ENCODE measurements at places on chromosomes 13 and 19.

- no peak for DNase-seq
Measured at GRCh38 chr19:8462571-8462970, 17.8 kb downstream of the HNRNPM start.

GRCh38 chr19:2726160-2726855 lies 5.1 kb upstream of the DIRAS1 start:
- no peak for DNase-seq

DNA sequence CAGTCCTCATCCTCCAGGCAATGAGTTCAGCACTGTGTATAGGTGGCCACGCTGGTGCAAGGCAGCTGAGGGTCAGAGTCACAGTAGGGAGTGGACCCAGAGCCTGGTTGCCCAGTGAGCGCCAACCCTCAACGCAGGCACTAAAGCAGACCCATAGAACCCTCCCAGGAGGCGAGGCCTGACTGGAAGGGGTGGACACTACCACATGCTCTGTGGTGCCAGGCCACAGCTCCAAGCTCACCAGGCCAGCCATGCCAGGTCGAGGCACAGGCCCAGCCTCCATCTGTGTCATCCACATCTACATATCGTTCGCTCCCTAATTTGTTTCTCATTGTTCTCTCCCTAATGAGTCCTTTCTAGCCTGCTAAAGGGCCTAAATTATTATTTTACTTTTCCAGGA lies 165.8 kb upstream of the GPR12 start:
- DNase-seq: no peak

- DNase-seq: no peak
Measured at GRCh38 chr19:2807379-2808128, 12.1 kb upstream of the ZNF554 start.

- no peak for DNase-seq
Measured at GRCh38 chr13:102650444-102650843, 44.4 kb downstream of the METTL21C start.

GRCh38 chr13:28349371-28349770 lies 145.6 kb downstream of the FLT1 start:
- no peak for DNase-seq

- DNase-seq: no peak
Measured at GRCh38 chr13:65154661-65155447, 2075.3 kb downstream of the PCDH9 start.

DNA sequence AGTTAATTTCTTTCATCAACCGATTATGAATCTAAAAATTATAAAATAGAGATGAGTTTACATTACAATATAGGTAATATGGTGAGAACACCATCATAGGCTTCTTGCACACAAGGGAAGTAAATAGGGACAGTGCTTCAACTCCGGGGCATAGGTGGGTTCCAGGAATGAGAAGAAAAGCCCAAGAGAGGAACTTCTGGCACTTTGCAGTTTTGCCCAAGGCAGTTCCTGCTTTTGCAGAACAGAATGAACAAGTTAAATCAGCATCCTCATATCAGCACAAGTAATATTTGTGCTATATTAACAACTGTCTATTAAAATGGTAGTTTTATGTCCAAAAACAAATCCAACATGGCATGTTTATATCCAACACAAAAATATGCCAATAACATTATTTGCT lies 60.1 kb downstream of the DACH1 start:
- no peak for DNase-seq

DNA sequence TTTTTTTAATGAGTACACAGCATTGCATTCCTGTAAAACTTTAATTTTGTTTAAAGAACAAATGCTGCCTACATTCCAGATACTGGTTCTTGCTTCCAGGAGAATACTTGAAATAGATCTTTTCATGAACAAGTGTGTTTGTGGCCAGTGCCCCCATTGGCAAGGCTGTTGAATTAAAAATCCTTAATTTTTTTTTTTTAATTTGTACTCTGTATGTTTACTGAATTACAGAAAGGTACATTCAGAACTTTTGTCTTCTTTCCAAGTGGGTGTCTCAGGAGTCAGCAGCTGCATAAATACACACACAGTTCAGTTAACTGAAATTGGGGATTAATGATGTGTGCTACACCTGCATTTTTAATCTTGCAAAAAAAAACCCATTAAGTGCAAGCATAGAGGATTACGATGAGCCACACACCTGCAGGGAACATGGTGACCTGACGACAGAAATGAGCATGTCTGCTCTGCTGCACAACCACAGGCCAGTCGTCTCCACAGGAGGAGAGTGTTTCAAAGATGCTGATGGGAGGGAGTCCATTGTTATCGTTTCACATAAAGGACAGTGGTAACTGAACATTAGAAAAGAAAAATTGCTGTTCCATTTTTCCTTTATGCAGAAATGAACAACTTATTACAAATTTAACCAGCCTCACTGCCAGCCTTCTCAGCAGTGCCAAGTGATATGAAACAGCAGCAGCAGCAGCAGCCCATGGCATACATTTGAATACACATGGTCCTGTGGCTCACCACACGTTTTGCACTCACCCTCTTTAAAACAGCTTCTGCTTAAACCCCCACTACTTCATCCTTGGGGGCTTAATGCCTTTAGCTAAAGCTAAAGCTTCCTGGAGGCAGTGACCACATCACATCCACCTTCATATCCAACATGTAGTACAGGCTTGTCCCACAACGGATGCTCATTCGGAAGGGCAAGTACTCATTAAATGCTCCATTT lies 72.3 kb upstream of the RFC3 start:
- DNase-seq: no peak

DNA sequence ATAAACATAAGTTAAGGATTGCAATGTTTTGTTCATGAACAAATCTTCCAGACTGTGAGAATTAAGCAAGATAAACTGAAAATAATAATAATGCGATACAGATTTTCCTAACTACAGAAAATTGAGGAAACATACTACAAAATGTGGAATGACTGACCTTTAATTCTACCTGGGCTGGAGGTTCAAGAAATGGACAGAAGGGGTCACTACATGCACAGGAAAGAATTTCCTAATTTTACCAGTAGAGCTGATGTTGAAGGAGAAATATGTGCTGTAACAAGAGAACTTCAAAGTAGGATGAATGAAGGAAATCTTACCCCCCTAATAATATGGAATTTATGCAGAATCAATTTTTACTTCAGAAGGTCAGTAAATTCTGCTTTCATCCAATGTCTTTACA lies 62.3 kb downstream of the ZNF627 start:
- DNase-seq: no peak

- no peak for DNase-seq
Measured at GRCh38 chr13:73240193-73240592, 181.4 kb downstream of the KLF5 start.

GRCh38 chr19:33904681-33905080 lies 108.0 kb downstream of the KCTD15 start:
- no peak for DNase-seq

GRCh38 chr19:54792814-54793213 lies 10.6 kb upstream of the KIR2DL4 start:
- DNase-seq: no peak

DNA sequence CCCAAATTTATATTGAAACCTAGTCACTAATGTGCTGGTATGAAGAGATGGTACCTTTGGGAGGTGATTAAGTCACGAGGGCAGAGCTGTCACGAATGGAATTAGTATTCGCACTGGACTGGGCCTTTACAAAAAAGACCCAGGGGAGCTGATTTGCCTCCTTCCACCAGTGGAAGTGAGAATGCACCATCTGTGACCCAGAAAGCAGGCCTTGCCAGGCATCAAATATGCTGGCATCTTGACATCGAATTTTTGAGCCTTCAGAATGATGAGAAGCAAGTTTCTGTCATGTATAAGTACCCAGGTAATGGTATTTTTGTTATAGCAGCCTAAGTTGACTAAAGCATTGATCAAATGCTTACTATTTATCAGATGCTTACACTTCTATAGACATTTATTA lies 373.6 kb downstream of the FGF14 start:
- DNase-seq: no peak

DNA sequence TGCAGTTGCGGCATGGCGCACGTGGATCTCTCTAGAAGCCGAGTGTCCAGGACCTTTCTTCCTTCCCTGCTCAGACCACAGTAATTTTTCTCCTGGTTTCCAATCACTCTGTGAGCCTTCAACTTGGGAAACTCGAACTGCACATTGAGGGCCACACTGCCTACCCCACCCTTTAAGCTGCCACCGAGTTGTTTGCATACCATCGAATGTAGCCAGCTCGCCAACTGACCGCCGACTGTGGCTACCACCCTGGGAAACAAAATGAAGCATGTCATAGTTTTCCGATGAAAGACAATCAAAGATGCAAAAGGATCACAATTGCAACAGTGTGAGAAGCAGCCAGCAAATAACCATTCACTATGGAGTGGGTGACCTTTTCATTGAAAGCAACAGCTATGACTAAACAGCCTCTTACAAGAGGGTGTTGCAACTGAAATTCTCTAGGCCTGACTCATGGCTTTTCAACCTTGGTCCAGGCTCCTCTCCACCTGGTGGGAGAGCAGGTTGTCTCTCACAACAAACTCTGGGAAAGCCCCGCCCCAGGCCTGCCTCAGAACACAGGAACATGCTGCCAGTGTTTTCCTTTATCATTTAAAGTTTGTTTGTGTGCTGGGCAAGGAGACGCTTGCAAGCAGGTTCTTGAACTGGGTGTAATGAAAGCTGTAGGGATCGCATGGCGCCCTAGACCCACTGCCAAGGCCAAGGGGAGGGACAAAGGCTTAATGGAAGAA lies 141.7 kb upstream of the SERP2 start:
- peak; percentile 45 for DNase-seq

GRCh38 chr13:102033857-102034331 lies 368.0 kb downstream of the FGF14 start:
- no peak for DNase-seq

DNA sequence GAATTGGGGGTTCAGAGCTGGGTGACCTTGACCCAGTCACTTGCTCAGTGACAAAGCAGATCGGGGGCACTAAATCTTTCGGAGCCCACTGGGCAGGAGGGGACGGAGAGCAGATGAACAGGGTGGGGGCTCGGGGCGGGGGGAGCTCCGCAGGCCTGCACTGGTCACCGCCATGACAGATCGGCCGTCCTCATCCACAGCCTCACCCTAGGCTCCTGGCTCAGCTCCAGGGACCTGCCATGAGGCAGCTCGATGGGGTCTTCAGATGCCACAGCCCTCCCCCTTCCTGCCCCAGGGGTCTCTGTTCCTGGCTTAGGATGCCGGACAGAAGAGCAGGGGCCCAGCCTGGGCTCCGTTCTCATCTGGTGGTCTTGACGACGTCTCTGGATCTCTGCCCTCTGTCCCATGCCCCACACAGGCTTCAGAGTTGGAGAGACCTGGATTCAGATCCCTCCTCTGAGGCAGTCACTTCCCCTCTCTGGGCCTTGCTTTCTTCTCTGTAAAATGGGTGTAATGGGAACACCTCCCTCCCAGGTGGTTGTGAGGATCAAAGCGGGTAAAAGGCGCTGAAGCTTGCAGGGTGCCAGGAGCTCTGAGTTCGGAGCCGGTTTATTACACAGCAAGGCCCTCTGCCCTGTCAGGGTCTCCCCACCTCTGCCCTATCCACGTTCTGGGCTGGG lies 3.0 kb downstream of the KDM4B start:
- no peak for DNase-seq

- peak; percentile 47 for DNase-seq
Measured at GRCh38 chr19:47713046-47714021, at the start of gene EHD2. EHD2 (plus strand) TSS chr19:47713422; CDS start chr19:47716613, 3,191 bp downstream.

DNA sequence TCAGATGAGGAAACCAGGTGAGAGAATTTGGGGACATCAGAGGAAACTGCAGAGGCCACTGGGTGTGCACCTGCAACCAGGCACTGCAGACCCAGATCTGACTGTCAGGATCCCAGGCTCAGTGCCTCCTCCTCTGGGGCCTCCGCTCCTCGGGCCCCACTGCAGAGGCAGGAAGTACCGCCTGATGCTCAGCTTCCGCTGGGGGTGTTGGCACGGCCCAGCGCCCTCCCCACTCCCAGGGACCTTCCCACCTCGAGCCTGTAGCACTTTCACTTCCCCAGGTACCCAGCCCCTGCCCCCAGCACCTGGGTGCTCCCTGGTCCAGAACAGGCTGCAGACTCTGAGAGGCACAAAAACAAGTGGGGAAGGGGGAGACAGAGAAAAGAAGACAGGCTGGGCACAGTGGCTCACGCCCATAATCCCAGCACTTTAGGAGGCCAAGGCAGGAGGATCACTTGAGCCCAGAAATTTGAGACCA lies 1.4 kb upstream of the CD37 start:
- peak; percentile 89 for DNase-seq

DNA sequence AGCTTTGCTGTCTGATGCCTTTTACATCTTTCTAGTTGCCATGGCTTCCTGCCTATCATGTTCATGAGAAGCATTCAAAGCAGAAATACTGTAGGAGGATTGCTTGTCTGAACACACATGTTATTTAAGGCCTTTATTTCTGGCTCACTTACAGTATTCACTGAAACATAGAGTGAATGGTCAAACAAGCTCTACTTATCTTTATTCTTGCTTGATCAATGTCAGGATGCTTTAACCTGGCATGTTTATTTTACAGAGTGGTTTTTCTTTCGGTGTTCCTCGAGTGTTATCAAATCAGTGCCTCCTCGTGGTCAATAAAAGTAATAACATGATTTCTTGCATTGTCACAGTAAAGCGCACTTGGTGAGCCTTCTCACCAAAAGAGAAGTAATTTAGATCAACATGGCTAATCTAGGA lies 73.5 kb upstream of the PCDH17 start:
- DNase-seq: no peak

DNA sequence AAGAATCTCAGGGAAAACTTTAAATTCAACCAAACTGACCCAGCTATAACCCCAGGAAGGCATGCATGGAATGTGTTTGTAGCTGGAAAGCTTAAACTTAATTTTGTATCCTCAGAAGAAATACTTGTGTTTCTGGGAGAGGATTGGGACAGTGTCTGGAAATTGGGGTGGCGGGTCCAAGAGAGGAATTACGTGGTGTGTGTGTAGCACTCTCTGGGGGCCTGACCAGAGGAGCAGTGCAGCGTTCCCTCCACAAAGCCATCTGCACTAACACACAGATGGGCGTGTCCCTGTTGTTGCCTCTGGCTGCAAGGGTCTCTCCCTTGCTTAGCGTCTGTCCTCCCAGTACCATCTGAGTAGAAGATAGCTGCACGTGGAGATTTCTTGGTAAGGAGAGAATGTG lies 6.4 kb downstream of the GARRE1 start:
- DNase-seq: no peak

DNA sequence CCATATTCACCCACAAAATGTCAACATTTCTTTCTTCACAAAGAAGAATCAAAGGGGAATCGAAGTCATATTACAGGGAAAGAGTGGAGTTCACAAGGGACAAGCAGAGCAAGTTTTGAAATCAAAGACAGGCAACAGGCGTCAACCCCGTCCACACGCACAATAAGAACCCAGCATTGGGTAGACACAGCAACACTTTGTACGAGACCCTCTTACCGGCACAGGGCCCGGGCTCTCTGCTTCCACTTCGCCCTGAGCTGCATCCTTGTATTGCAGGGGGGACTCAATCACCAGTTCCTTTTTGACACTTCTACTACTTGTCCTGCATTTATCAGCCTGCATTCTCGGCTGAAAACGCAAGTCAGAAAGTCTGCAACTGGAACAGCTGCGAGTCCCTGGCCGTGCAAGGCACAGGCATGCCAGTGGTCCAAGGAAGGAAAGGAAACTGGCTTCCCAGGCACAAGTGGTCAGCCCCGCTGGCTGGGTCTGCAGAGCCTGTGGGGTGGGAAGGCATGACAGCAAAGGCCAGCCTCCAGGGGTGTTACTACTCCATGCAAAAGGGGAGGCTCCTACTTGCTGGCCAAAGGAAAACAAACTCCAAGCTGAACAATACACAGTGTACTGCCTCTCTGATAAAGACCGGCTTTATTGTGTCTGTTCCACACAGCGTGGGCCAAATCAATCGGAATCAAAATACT lies at the start of gene DOCK9:
DOCK9 (minus strand) TSS at position 497 of the 698 bp plus-strand sequence; CDS start at position 342, 155 bp downstream.
- no peak for DNase-seq

- DNase-seq: peak; percentile 9
Measured at GRCh38 chr13:49098771-49099512, 121.2 kb upstream of the MLNR start.
